ENCODE measurements at places on chromosomes 4 and X.
A peak's percentile ranks its signal among the peaks of the same experiment; 100 is the strongest.

GRCh38 chr4:164402554-164402953 lies 351.4 kb upstream of the SMIM31 start:
- no peaks in the 10 kb centered on the region for H3K27me3 ChIP-seq
- no peak overlapping the region for H3K4me3 ChIP-seq
- DNase-seq = no peak
- H3K4me1 ChIP-seq = no peaks in the 10 kb centered on the region

DNA sequence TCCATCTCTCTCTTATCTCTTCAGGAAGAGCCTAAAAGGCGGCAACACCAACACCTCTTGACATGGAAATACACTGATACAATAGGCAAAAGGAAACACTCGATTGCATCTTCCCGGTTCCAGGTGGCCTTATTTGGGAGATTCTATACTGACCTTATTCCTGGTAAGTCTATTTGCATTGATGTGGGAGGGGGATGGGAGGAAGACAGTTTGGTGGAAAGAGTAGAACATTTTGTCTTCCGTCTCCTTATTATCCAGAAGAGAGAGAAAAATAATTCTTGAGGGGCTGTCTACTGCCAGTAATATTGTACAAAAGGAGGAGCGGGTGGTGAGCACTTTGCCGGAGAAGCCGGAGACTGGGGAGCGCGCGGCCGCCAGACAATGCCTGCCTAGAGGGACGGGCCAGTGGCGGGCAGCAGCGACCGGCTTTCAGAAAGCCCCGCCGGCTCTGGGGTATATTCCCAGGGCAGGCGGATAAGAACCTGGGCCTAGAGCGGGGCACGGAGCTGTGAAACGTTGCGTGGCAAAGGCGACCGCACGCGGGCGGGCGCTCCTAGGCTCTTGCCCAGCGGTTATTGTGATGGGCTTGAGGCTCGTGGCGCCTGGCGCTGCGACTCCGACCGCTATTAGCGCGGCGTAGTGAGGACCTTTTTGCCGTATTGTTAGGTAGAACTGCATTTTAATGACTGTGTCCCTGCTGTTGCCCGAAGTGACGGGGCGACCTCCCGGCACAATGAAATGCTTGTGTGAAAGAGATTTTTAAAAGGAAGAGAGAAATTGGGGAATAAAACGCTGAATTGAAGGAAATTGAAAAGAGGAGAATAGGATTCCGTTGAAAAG lies 518 bp downstream of the PRDM8 start:
- H3K4me1 ChIP-seq = no peaks in the 10 kb centered on the region
- no peak overlapping the region for H3K27ac ChIP-seq
- DNase-seq = no peak
- H3K36me3 ChIP-seq = no peaks in the 10 kb centered on the region

GRCh38 chr4:122633211-122633610 lies 12.3 kb upstream of the IL21 start:
- no peaks in the 10 kb centered on the region for H3K36me3 ChIP-seq
- no peak overlapping the region for H3K4me3 ChIP-seq
- no peak overlapping the region for H3K27ac ChIP-seq
- no peaks in the 10 kb centered on the region for H3K27me3 ChIP-seq

- DNase-seq = no peak
- H3K36me3 ChIP-seq = no peaks in the 10 kb centered on the region
- H3K4me1 ChIP-seq = no peaks in the 10 kb centered on the region
- H3K27me3 ChIP-seq = no peaks in the 10 kb centered on the region
- H3K4me3 ChIP-seq = no peak within 1 kb of the TSS
Observed at GRCh38 chrX:17374619-17375366, at the start of gene NHS. TSS of gene NHS (plus strand) at chrX:17375200. CDS start at chrX:17375758, 558 bp downstream.

- H3K36me3 ChIP-seq = no peaks in the 10 kb centered on the region
- no peak for DNase-seq
- no peaks in the 10 kb centered on the region for H3K4me1 ChIP-seq
- no peak overlapping the region for H3K4me3 ChIP-seq
- H3K27me3 ChIP-seq = no peaks in the 10 kb centered on the region
Observed at GRCh38 chr4:155383541-155383940, 6.8 kb upstream of the MAP9 start.

- no peaks in the 10 kb centered on the region for H3K36me3 ChIP-seq
- no peak overlapping the region for H3K4me3 ChIP-seq
- no peaks in the 10 kb centered on the region for H3K27me3 ChIP-seq
- H3K4me1 ChIP-seq = no peaks in the 10 kb centered on the region
Observed at GRCh38 chrX:140090800-140091124, 125.4 kb upstream of the CXorf66 start.

DNA sequence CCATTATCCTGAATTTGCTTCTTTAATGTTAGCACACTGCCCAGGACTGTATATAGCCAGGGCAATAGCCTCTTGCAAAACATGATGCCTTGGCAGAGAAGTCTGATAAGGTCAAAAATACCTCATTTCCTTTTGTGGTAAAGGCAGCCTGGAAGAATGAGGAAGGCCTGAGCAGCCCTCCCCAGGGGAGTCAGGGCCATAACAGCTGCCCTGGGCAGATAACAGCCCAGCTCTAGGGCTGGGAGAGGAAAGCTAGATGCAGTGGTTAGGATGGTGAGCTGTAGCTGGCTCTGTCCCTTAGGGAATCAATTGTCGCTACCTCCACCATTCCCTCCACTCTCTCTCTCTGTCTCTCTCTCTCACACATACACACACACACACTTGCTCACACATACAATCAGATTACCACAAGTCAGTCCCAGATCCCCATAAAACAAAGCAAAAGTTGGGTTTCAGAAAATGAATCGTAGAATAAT lies 29.2 kb downstream of the EFHC2 start:
- no peaks in the 10 kb centered on the region for H3K36me3 ChIP-seq
- no peaks in the 10 kb centered on the region for H3K4me1 ChIP-seq
- peak; percentile 24 for DNase-seq
- no peaks in the 10 kb centered on the region for H3K27me3 ChIP-seq
- no peak overlapping the region for H3K4me3 ChIP-seq
- no peak overlapping the region for H3K27ac ChIP-seq

GRCh38 chr4:177369372-177369771 lies 59.7 kb downstream of the NEIL3 start:
- H3K4me1 ChIP-seq = no peaks in the 10 kb centered on the region
- DNase-seq = no peak
- no peaks in the 10 kb centered on the region for H3K36me3 ChIP-seq
- no peak overlapping the region for H3K27ac ChIP-seq

GRCh38 chr4:8581094-8581861 lies 1.1 kb downstream of the GPR78 start:
- no peaks in the 10 kb centered on the region for H3K36me3 ChIP-seq
- no peak for DNase-seq
- H3K4me3 ChIP-seq = no peak overlapping the region
- H3K4me1 ChIP-seq = no peaks in the 10 kb centered on the region
- no peak overlapping the region for H3K27ac ChIP-seq

- no peak overlapping the region for H3K4me3 ChIP-seq
- no peak overlapping the region for H3K27ac ChIP-seq
- H3K36me3 ChIP-seq = no peaks in the 10 kb centered on the region
Observed at GRCh38 chr4:110156442-110156841, 42.0 kb downstream of the ELOVL6 start.

DNA sequence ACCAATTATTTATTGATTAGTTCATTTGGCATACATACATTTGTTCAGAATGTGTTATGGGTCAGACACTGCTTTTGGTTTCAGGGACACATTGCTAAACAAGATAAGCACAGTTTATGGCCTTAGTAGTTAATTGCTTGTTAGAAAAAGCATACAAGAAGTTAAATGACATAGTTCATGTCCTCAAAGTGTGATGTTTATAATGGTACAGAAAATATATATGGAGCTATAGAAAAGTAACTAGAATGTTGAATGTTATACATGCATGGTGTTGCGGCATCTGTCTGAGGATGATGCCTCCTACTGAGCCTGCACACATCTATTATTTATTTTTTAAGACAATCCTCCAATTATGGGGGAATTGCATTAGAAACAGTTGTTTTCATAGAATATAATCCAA lies 1476.3 kb upstream of the PCDH7 start:
- no peak overlapping the region for H3K27ac ChIP-seq
- H3K27me3 ChIP-seq = no peaks in the 10 kb centered on the region
- DNase-seq = no peak
- H3K36me3 ChIP-seq = no peaks in the 10 kb centered on the region
- H3K4me1 ChIP-seq = no peaks in the 10 kb centered on the region
- H3K4me3 ChIP-seq = no peak overlapping the region

DNA sequence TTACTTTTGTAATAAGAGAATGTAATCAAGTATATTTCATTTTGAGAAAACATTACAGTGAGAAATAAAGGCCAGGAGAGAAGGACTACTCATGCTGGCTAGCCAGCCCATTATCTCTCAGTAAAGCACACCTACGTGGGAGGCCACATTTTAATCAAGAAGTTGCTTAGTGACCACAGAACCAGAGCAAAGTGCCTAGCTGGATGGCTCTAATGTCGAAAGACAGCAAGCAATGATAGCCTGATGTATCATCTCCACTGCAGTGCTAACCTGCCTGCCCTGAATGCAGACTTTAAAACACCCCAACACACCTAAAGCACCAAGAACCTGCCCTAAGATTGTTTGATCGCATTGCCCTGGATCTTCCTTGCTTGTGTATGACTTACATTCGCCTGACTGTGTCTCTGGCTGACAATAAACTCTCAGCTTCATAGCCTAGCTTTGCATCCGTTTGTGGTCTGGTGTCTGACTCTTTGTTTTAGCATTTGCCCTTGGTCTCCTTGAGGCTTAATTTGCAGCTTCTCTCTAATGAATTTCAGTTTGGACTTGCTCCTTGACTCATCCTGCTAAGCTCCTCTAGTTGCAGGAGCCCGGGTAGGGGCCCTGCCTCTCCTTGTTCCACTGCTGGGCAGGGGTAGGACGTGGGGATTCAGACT lies 31.4 kb upstream of the SOWAHD start:
- H3K27me3 ChIP-seq = no peaks in the 10 kb centered on the region
- H3K36me3 ChIP-seq = no peaks in the 10 kb centered on the region
- no peak overlapping the region for H3K4me3 ChIP-seq
- H3K4me1 ChIP-seq = peaks cover 7% of the 10 kb centered on the region
- DNase-seq = peak; percentile 54

DNA sequence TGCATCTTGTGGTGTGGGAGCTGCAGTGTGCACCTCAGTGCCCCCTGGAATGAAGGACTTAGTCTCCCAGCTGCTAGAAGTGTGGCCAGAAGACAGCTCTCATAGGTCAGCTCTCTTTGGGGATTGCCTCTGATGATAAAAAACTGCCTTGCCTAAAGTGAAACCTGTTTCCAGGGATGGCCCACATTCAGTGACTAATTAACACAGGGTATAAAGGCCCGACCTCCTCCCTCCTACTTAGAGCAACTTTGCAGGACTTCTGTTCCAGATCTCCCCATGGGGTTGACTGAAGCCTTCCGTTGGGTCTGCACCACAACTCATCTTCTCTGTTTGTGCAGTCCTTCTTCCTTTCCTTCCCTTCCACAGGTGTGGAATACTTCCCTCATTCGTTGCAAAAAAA lies 53.2 kb downstream of the SPINK2 start:
- DNase-seq = no peak
- H3K27me3 ChIP-seq = no peaks in the 10 kb centered on the region
- no peak overlapping the region for H3K4me3 ChIP-seq
- no peaks in the 10 kb centered on the region for H3K36me3 ChIP-seq
- H3K27ac ChIP-seq = no peak overlapping the region
- H3K4me1 ChIP-seq = peaks cover 10% of the 10 kb centered on the region

GRCh38 chr4:145735347-145735675 lies 55.4 kb downstream of the C4orf51 start:
- H3K4me3 ChIP-seq = no peak overlapping the region
- H3K27ac ChIP-seq = no peak overlapping the region
- H3K27me3 ChIP-seq = no peaks in the 10 kb centered on the region
- no peak for DNase-seq
- H3K4me1 ChIP-seq = 0 out of 2 replicates have a peak, but pooled peaks cover 3% of the 10 kb centered on the region

DNA sequence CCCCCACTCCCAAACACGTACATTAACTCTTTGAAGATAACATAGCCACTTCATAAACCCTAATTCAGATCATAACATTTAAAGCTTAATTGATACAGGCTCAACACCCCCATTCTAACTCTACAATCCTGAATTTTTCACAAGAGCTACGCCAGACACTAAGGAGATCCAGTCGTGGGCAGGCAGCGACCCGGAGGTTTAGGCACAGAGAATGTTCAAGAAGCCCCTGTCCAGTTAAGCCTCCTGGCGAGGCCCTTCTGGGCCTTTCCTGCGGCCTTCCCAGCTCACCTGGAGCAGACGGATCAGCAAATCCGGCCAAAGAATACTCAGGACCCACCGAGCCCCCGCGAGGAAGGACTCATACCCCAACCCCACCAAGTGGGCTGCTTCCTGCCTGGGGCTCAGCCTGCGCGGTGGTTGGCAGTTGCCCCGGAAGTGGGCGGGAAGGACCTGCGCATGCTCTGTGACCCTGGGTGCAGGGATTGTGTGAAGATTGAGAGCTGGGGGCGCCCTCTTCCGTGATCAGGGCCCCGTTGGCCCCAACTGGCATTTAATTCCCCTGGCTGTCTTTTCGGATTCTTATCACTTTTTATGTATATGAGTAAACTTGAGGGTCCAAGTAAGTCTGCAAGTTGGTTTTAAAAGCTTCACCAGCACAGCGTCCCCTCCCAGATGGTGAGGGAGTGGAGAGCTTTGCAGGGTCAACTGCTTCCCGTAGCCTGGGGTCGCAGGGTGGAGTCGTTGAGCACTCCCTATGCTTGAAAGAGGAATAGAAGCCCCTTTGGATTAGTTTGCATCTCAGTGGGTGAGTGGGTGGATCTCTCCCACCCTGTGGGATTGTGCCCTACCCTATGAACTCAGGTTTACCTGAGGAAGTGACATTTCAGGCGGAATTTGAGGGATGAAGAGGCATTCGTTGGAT lies at the start of gene TRIM61:
Gene TRIM61 (minus strand): TSS at position 415 of the 922 bp plus-strand sequence. CDS start 7,655 bp downstream, outside the sequence.
- H3K27ac ChIP-seq = no peak within 1 kb of the TSS
- H3K4me1 ChIP-seq = 0 out of 2 replicates have a peak, but pooled peaks cover 3% of the 10 kb centered on the region
- DNase-seq = peak; percentile 81
- H3K4me3 ChIP-seq = peak within 1 kb of the TSS; percentile 86

- no peaks in the 10 kb centered on the region for H3K4me1 ChIP-seq
- H3K27ac ChIP-seq = no peak overlapping the region
- H3K4me3 ChIP-seq = no peak overlapping the region
Observed at GRCh38 chr4:18733961-18734360, 712.4 kb upstream of the LCORL start.

GRCh38 chr4:124262211-124263179 lies 450.0 kb downstream of the ANKRD50 start:
- no peaks in the 10 kb centered on the region for H3K4me1 ChIP-seq
- H3K27ac ChIP-seq = no peak overlapping the region
- H3K36me3 ChIP-seq = no peaks in the 10 kb centered on the region
- H3K27me3 ChIP-seq = no peaks in the 10 kb centered on the region
- no peak overlapping the region for H3K4me3 ChIP-seq
- DNase-seq = peak; percentile 69

DNA sequence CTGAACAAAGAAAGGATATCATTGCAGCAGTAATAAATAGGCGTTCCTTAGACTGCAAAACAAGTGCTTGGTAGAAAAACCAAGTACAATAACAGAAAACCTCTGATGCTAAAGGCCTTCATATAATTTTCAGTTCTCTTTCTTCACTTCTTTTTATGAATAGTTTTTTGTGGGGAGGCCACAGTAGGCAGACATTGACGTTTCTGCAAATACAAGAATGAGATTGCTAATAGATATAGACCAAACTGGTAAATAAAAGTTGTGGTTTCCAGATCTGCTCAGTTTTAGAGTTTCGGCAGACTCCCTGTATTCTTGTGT lies 57.0 kb upstream of the RAP1GDS1 start:
- H3K4me3 ChIP-seq = no peak overlapping the region
- no peaks in the 10 kb centered on the region for H3K27me3 ChIP-seq
- no peaks in the 10 kb centered on the region for H3K36me3 ChIP-seq
- peaks cover 4% of the 10 kb centered on the region for H3K4me1 ChIP-seq
- DNase-seq = no peak

Data from MM.1S (cell line).